Activated naive CD4-positive, alpha-beta T cell treated with anti-CD3 and anti-CD28 coated beads for 36 hours (primary cell): ENCODE measurements at places on chromosomes 2 and 18. TPM values are rescaled to one million over a fixed set of nuclear protein-coding genes. Genes with fewer than 3 reads are reported as not detected.

- H3K36me3 ChIP-seq: peaks cover 24% of the 10 kb centered on the region
- peak overlapping the region; percentile 95 for H3K27ac ChIP-seq
- peaks cover 12% of the 10 kb centered on the region for H3K4me1 ChIP-seq
- DNase-seq: no peak
These were observed 862 bp downstream of the C18orf54 start for GRCh38 chr18:54358495-54359040.

DNA sequence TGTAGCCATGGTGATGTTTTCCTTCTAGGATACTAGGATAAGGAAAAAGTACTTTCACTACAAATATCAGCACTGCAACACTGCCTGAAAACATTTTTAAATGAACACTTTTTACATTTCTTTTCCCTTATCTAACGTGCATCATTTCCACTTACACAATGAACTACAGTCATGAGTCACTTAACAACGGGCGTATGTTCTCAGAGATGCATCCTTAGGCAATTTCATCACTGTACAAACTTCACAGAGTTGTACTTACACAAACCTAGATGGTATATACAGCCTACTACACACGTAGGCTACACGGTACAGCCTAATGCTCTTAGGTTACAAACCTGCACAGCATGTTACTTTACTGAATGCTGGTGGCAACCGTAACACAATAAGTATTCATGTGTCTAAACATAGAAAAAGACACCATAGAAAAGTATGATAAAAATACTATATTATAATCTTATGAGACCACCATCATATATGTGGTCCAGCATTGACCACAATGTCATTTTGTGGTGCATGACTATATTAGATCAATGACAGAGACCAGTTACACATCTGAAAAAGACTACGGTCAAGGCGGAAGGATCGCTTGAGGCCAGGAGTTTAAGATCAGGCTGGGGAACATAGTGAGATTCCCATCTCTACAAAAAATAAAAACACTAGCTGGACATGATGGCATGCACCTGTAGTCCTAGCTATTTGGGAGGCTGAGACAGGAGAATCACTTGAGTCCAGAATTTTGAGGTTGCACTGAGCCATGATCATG is 39.8 kb downstream of the WDR33 start:
- H3K4me1 ChIP-seq: peaks cover 21% of the 10 kb centered on the region
- H3K27ac ChIP-seq: no peak overlapping the region
- H3K36me3 ChIP-seq: peaks cover 16% of the 10 kb centered on the region
- no peak for DNase-seq
- no peaks in the 10 kb centered on the region for H3K27me3 ChIP-seq
- H3K4me3 ChIP-seq: no peak overlapping the region

DNA sequence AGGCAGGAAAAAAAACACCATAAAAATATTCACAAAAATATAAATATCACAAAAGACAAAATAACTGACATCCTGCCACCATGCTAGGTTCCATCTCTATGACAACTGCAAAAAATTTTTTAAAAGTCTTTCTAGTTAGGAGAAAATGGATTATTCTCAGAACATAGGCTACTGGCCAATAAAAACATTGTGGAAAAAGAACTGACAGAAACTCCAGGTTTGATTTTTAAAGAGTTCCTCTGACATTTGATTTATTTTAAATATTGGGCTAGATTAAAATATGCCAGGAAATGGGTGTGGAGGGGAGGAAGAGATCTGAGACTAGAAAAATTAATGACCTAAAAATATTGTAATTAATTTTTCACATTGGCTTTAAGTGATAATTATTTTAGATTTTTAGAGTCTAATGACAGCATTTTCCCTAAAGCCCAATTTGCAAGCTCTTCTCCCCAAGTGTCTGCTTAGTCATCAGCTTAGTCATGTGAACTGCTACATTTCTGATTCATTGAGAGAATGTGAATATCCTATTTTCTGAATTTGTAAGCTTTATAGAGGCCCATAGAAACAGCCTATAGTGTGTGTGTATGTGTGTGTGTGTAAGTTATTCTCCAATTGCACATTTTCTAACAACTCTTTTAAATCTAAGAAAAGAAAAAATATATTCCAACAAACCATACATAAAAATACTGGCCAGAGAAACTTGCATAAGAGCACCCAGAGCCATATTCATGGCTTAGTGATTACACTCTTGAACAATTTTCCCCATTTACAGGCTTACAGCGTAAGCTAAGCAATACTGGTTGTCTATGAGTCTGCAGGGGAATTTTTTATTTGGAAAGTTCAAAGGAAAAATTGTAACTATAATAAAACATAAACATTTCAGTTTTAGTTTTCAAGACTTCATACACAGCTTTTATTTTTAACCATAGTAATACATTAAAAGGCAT is 48.4 kb downstream of the TMEFF2 start:
- H3K4me1 ChIP-seq: no peaks in the 10 kb centered on the region
- H3K4me3 ChIP-seq: no peak overlapping the region
- no peak overlapping the region for H3K27ac ChIP-seq
- H3K27me3 ChIP-seq: peaks cover 7% of the 10 kb centered on the region
- DNase-seq: no peak

DNA sequence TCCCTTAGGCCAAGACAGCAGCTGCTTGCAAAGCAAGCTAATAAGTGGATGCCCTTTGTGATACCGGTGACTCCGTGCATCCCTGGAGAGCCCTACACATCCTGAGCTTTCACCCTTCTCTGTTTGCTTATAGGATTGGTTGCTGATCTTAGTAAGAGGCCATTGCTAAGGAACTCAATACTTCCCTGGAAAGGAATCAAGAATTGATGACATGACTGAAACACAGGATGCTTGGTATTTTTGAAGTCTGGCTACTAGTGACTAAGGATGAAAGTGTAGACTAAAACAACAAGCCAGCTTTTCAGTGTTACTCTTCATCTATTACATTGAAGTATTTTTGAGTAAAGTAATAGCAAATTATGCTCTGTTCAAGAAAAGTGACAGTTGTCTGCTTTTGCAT is 123.0 kb upstream of the SERPINE2 start:
- no peaks in the 10 kb centered on the region for H3K36me3 ChIP-seq
- H3K4me3 ChIP-seq: no peak overlapping the region
- H3K27me3 ChIP-seq: peaks cover 2% of the 10 kb centered on the region

Gene LRATD1
- total RNA-seq: not detected

- H3K4me3 ChIP-seq: no peak overlapping the region
- no peaks in the 10 kb centered on the region for H3K36me3 ChIP-seq
- H3K27me3 ChIP-seq: no peaks in the 10 kb centered on the region
- no peak for DNase-seq
- H3K27ac ChIP-seq: no peak overlapping the region
- no peaks in the 10 kb centered on the region for H3K4me1 ChIP-seq
These were observed 840.9 kb downstream of the GALR1 start for GRCh38 chr18:78090584-78090983.

DNA sequence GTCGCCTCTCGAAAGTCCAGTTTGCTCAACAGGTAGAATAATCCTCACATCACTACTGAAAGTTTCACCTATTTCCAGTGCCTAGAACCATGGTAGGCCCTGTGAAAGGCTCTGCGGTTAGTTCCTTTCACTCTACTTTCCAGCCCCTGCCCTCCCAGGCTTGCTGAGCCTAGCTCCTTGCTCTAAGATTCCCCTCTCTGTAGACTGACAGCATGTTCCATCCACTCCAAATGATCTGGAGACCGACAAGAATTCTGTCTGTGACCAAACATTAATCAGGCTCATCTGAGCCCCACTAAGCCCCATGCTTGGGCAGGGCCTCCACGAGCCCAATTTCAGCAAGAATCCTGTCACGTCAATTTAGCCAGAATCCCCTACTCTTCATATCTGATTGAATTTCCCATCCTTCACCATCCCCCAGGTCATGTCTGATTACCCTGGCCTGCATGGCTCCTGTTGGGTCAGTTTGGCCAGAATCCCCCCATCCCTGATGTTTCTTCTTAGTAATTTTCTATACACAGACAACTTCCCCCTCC is 307.0 kb downstream of the ALK start:
- H3K27me3 ChIP-seq: peaks cover 13% of the 10 kb centered on the region
- no peaks in the 10 kb centered on the region for H3K4me1 ChIP-seq
- no peak overlapping the region for H3K4me3 ChIP-seq
- no peaks in the 10 kb centered on the region for H3K36me3 ChIP-seq
- DNase-seq: no peak

DNA sequence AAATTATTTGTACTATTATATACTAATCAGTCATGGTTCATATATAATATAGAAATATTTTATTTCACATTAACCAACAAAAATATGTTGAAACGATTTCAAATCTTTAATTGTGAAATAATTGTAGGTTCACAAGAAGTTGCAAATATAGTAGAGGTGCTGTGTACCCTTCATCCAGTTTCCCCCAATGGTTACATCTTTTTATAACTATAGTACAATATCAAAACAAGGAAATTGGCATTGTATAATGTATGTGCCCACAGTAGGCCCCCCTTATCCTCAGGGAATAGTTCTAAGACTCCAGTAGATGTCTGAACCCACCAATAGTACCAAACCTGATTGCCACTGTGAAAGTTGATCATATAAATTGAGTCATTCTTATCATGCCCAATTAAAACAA is 7.4 kb upstream of the CYB5A start:
- peaks cover 6% of the 10 kb centered on the region for H3K27me3 ChIP-seq
- no peak for DNase-seq
- H3K27ac ChIP-seq: no peak overlapping the region
- H3K4me3 ChIP-seq: no peak overlapping the region

Gene SUMO1
- 131 TPM for total RNA-seq

- no peak overlapping the region for H3K4me3 ChIP-seq
- no peak for DNase-seq
- H3K27ac ChIP-seq: no peak overlapping the region
- no peaks in the 10 kb centered on the region for H3K27me3 ChIP-seq
- H3K4me1 ChIP-seq: no peaks in the 10 kb centered on the region
These were observed 448.4 kb upstream of the GCFC2 start for GRCh38 chr2:76159042-76159648.

Gene UGT1A10
- total RNA-seq: not detected

- H3K36me3 ChIP-seq: no peaks in the 10 kb centered on the region
- no peak overlapping the region for H3K27ac ChIP-seq
- peaks cover 4% of the 10 kb centered on the region for H3K27me3 ChIP-seq
These were observed 27.8 kb downstream of the TWIST2 start for GRCh38 chr2:238875471-238876231.

Gene CFAP65
- total RNA-seq: not detected

DNA sequence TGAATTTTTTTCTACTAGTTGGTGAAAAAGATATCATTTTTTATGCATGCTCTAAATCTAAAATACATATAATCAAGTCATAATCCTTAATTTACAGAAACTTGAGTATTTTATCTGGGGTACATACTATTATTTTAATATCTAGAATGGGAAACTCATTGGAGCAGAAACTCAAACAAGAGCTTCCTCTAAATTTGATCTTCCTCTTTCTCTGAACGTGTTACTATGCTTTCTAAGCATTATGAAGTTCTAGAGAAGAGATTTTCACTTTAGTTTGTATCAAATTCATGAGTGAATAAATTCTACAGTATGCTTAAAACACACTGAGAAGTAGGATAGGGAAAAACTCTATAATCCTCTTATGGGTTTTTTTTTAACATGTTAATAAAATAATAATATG is 20.6 kb upstream of the SLC38A11 start:
- no peak overlapping the region for H3K27ac ChIP-seq
- no peak overlapping the region for H3K4me3 ChIP-seq
- no peak for DNase-seq
- peaks cover 2% of the 10 kb centered on the region for H3K27me3 ChIP-seq

Gene STEAP3
- total RNA-seq: 0.07 TPM

DNA sequence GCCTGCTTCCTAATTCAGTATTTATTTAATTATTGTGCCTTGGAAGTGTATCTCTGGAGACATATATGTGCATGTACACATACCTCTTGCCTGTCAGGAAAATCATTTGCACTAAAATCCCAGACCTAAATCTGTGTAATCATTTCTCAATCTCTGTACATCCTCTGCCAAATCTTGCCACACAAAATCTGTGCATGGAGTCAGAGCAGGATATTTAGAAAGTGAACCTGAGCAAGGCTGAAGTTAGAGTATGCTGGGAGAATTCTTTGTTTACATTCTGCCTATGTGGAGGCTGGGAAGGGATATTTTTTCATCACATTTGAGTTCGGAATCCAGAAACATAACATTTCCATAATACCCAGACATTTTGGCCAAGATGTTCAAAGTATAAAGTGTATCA is 9.3 kb downstream of the XRCC5 start:
- H3K4me1 ChIP-seq: peaks cover 86% of the 10 kb centered on the region
- no peaks in the 10 kb centered on the region for H3K27me3 ChIP-seq
- H3K36me3 ChIP-seq: peaks cover 75% of the 10 kb centered on the region
- DNase-seq: no peak

Gene IL1RL1
- 0.22 TPM for total RNA-seq

- H3K36me3 ChIP-seq: peaks cover 4% of the 10 kb centered on the region
- H3K4me1 ChIP-seq: peaks cover 35% of the 10 kb centered on the region
- no peaks in the 10 kb centered on the region for H3K27me3 ChIP-seq
- H3K4me3 ChIP-seq: no peak overlapping the region
- no peak for DNase-seq
These were observed 59.5 kb upstream of the RBM44 start for GRCh38 chr2:237739101-237739500.

- peaks cover 58% of the 10 kb centered on the region for H3K4me1 ChIP-seq
- peak overlapping the region; percentile 32 for H3K27ac ChIP-seq
- no peaks in the 10 kb centered on the region for H3K36me3 ChIP-seq
- no peaks in the 10 kb centered on the region for H3K27me3 ChIP-seq
These were observed 68.4 kb downstream of the NAB1 start for GRCh38 chr2:190717306-190717705.

GRCh38 chr2:166224197-166224596 is 96.4 kb upstream of the SCN1A start:
- no peak overlapping the region for H3K27ac ChIP-seq
- H3K36me3 ChIP-seq: no peaks in the 10 kb centered on the region
- no peaks in the 10 kb centered on the region for H3K4me1 ChIP-seq
- no peak overlapping the region for H3K4me3 ChIP-seq
- no peaks in the 10 kb centered on the region for H3K27me3 ChIP-seq

Gene KLHL30
- not detected for total RNA-seq

Gene MDH1B
- total RNA-seq: 0.86 TPM

GRCh38 chr18:64407606-64408005 is 258.7 kb upstream of the LINC00305 start:
- no peak overlapping the region for H3K4me3 ChIP-seq
- no peaks in the 10 kb centered on the region for H3K27me3 ChIP-seq
- DNase-seq: no peak
- no peaks in the 10 kb centered on the region for H3K36me3 ChIP-seq
- H3K4me1 ChIP-seq: no peaks in the 10 kb centered on the region
- no peak overlapping the region for H3K27ac ChIP-seq

GRCh38 chr2:67565761-67566160 is 168.6 kb downstream of the ETAA1 start:
- peaks cover 2% of the 10 kb centered on the region for H3K27me3 ChIP-seq
- no peaks in the 10 kb centered on the region for H3K36me3 ChIP-seq
- no peaks in the 10 kb centered on the region for H3K4me1 ChIP-seq
- no peak overlapping the region for H3K27ac ChIP-seq
- no peak for DNase-seq
- H3K4me3 ChIP-seq: no peak overlapping the region
